ENCODE measurements at places on chromosomes 5 and 9.

GRCh38 chr5:161403996-161404395 is 142.5 kb downstream of the GABRB2 start:
- no peak for DNase-seq

GRCh38 chr5:53671447-53671846 is 111.0 kb downstream of the NDUFS4 start:
- no peak for DNase-seq

GRCh38 chr5:83124593-83124992 is 47.2 kb downstream of the XRCC4 start:
- no peak for DNase-seq

GRCh38 chr9:72526901-72527800 is 5.7 kb downstream of the TMC1 start:
- peak; percentile 29 for DNase-seq

DNA sequence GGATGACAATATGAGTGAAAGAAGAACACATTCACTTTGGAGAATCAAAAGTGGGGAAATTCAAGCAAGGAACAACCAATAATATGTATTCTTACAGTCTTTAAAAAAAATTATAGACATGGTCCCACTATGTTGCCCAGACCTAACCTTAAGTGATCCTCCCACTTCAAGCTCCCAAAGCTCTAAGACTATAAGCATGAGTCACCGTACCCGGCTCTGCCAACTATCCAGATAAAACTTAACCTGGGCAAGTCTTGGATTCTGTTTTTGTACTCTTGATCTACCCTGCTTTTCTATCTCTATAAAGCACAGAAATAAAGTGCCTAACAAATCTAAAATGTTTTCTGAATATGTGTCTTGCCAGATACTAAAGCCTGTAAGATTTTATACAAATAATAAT is 30.9 kb downstream of the CEMIP2 start:
- DNase-seq, result peak; percentile 62

DNA sequence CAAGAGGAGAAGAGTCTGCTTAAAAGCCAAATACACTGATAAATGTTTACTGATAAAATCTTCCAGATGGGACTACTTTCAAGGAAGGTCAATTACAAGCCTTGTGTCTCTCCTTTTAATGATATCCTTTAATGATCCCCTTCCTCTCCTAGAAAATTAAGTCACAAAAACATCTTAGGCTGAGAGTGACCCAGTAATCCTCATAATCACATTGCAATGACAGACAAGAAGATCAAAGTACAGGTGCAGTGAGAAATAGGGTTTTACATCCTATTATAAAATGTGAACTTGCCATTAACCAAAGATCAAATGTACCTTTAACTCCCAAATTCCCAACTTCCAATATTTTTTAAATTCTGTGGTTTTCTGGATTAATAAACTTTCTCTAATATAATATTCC is 514.8 kb downstream of the RAB3C start:
- DNase-seq, result no peak

All from hematopoietic multipotent progenitor cell treated with erythropoietin and hydrocortisone succinate and interleukin-3 and kit ligand, for 6 days (in vitro differentiated cells).